ENCODE measurements at places on chromosomes 7 and 10.

- H3K27me3 ChIP-seq, result no peaks in the 10 kb centered on the region
- H3K27ac ChIP-seq, result peak overlapping the region; percentile 71
- H3K36me3 ChIP-seq, result peaks cover 3% of the 10 kb centered on the region
These were observed 11.5 kb downstream of the TMEM176B start for GRCh38 chr7:150788474-150789269.

- DNase-seq, result no peak
- no peaks in the 10 kb centered on the region for H3K36me3 ChIP-seq
- no peak overlapping the region for H3K4me3 ChIP-seq
- H3K27ac ChIP-seq, result no peak overlapping the region
These were observed 63.3 kb upstream of the AGBL3 start for GRCh38 chr7:134922720-134923704.

GRCh38 chr7:136183981-136184380, 206.8 kb upstream of the MTPN start:
- no peak for DNase-seq
- no peak overlapping the region for H3K4me3 ChIP-seq
- no peaks in the 10 kb centered on the region for H3K36me3 ChIP-seq
- no peak overlapping the region for H3K27ac ChIP-seq
- no peaks in the 10 kb centered on the region for H3K27me3 ChIP-seq
- H3K4me1 ChIP-seq, result no peaks in the 10 kb centered on the region

GRCh38 chr7:33107136-33108066, 1.8 kb downstream of the RP9 start:
- H3K27ac ChIP-seq, result peak overlapping the region; percentile 93
- no peak overlapping the region for H3K4me3 ChIP-seq
- peaks cover 22% of the 10 kb centered on the region for H3K4me1 ChIP-seq
- peak; percentile 36 for DNase-seq

- H3K36me3 ChIP-seq, result no peaks in the 10 kb centered on the region
- H3K27ac ChIP-seq, result no peak overlapping the region
- no peak for DNase-seq
- H3K4me3 ChIP-seq, result no peak overlapping the region
- no peaks in the 10 kb centered on the region for H3K27me3 ChIP-seq
These were observed 5.3 kb downstream of the TECTB start for GRCh38 chr10:112288486-112288885.

- peak overlapping the region; percentile 69 for H3K4me3 ChIP-seq
- no peaks in the 10 kb centered on the region for H3K36me3 ChIP-seq
- H3K27me3 ChIP-seq, result no peaks in the 10 kb centered on the region
- H3K4me1 ChIP-seq, result peaks cover 4% of the 10 kb centered on the region
- DNase-seq, result no peak
- peak overlapping the region; percentile 83 for H3K27ac ChIP-seq
These were observed 1.3 kb downstream of the RAPGEF5 start for GRCh38 chr7:22355620-22356009.

DNA sequence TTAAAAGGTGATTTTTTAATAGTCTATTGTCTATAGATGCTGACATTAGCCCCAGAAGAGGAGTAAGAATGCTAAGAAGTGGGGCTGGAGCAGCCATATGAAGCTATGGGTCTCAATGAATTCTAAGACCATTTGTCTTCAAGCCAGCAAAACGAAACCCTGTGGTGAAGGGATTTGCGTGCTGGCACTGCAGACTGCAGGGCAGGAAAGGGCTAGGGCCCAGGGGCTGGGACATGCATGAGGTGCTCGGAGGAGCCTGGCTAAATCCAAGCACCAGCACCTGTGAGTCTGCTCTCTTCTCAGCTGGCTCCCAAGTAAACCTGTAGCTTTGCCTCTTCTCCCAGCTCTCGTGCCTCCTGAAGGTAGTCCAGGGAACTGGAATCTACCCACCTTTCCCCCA, 1.3 kb upstream of the NDST2 start:
- H3K27me3 ChIP-seq, result no peaks in the 10 kb centered on the region
- peaks cover 25% of the 10 kb centered on the region for H3K4me1 ChIP-seq
- DNase-seq, result no peak

DNA sequence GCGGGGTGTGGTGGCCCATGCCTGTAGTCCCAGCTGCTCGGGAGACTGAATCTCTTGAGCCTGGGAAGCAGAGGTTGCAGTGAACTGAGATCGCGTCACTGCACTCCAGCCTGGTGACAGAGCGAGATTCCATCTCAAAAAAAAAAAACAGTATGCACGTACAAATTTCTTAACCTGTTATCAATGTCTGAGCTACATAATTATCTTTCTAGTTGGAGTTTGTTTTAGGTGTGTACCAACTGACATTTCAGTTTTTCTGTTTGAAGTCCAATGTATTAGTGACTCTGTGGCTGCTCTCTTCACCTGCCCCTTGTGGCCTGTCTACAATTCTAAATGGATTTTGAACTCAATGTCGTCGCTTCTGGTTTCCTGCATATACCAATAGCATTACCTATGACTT, 40.3 kb downstream of the CD36 start:
- peaks cover 2% of the 10 kb centered on the region for H3K36me3 ChIP-seq
- H3K27me3 ChIP-seq, result no peaks in the 10 kb centered on the region
- H3K4me1 ChIP-seq, result no peaks in the 10 kb centered on the region

Measured in upper lobe of left lung (tissue), 6 donors.